ENCODE measurements at places on chromosomes 4 and X.

DNA sequence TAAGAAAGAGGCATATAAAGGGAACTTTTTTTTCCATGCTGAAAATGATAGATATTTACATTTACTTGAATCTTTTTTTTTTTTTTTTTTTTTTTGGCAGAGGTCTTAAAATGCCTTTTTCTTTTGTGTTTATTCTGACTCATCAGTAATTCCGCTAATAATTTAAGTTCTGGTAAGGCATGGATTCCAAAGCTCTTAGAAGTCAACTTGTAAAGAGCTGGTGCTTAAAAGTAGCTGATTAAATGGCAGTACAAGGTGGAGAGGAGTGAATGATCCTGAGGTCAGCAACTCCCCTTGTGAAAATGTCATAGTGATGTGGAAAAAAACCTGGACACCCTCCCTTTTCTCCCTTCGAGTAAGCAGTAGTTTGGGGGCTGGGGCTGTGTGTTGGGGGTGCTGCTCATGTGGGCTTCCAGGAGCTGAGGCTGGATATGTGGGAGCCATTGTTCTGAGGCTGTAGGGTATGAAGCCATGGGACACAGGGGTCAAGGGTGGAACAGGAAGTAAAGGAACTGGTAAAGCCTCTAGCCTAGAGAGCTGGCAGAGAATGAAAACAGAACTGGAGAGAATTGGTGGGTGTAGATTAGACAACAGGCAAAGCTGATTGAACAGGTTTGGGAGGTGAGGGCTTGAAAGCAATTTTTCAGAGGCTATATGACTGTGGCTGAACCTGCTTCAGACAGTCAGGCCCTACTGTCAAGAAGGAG lies 41.0 kb upstream of the PITX2 start:
- DNase-seq: peak; percentile 42

- peak; percentile 4 for DNase-seq
These were observed 8.2 kb downstream of the FANCB start for GRCh38 chrX:14864631-14865030.

GRCh38 chr4:144901141-144901540 lies 196.9 kb downstream of the ANAPC10 start:
- DNase-seq: no peak

- no peak for DNase-seq
These were observed 51.7 kb downstream of the ADGRG2 start for GRCh38 chrX:19070555-19070994.

- peak; percentile 34 for DNase-seq
These were observed 1.2 kb upstream of the CCNG2 start for GRCh38 chr4:77155631-77156452.

- DNase-seq: no peak
These were observed 208.5 kb upstream of the IGFBP7 start for GRCh38 chr4:57318703-57319102.

DNA sequence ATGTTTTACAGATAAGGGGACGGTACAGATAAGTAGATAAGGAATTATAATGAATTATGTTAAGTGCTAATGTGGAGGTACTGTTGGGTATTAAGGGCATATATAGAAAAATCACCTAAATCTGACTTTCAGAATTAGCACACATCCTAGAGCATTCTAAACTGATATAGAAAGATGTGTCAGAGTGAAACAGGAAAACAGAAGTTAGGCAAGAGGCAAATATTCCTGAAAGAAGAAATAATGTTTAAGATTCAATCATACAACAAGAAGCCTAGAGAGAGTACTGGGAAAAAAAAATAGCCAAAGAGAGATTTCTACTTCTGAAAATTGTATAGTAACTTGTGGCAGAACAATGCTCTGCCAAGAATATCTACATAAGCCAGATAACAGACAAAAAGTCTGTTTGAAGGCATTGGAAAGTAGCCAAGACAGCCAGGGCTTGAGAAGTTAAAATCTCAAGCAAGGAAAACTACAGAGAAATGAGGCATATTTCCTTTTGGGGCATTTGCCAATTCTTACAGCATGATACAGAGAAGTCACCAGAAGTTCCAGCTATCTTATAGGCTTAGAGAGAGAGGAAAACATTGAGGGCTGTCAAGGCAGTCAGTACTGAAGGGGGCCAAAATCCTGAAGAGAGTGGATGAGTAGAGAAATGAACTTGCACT lies 646.0 kb downstream of the RPA4 start:
- DNase-seq: peak; percentile 68

GRCh38 chr4:101501421-101501820 lies 154.1 kb upstream of the PPP3CA start:
- DNase-seq: no peak

DNA sequence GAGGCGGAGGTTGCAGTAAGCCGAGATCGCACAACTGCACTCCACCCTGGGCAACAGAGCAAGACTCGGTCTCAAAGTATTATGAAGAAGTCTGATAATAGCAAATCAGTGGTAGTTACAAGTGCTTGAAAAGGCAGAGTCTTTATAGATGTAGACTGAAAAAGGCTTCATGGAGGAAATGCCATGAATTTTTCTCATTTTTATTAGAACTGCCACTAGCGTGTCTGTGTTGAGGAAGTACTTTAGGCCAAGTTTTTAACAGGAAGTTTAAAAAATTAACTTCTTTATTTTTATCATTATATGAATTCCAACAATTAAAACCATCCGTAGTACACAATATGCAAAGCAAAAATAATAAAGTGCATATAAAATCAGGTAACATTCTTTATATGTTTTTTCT lies 32.8 kb upstream of the IL13RA1 start:
- DNase-seq: no peak

- DNase-seq: no peak
These were observed 233.4 kb downstream of the PABPC4L start for GRCh38 chr4:133968174-133968573.

DNA sequence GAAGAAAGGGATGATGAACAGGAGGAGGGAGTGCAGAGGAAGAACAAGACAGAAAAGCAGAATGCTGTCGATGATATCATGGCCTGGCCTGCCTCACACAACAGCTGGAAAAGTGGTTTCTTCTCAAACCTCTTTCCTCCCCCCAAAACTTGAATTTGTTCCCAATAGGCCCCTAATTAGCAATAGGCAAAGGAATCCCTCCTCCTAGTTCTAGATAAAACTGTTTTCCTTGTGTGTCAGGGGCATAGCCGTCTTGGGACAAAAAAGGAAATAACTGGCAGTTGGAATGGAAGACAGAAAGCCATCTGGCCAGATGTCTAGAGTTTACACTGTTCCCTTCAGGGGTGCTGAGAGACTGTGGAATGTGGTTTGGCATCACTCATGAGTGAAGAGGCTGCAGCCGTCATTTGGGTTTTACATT lies 177.8 kb upstream of the C1QTNF7 start:
- peak; percentile 20 for DNase-seq

- DNase-seq: no peak
These were observed 164.2 kb upstream of the SLIT2 start for GRCh38 chr4:20087522-20087911.

- no peak for DNase-seq
These were observed 170.4 kb upstream of the TET2 start for GRCh38 chr4:104976262-104976661.

DNA sequence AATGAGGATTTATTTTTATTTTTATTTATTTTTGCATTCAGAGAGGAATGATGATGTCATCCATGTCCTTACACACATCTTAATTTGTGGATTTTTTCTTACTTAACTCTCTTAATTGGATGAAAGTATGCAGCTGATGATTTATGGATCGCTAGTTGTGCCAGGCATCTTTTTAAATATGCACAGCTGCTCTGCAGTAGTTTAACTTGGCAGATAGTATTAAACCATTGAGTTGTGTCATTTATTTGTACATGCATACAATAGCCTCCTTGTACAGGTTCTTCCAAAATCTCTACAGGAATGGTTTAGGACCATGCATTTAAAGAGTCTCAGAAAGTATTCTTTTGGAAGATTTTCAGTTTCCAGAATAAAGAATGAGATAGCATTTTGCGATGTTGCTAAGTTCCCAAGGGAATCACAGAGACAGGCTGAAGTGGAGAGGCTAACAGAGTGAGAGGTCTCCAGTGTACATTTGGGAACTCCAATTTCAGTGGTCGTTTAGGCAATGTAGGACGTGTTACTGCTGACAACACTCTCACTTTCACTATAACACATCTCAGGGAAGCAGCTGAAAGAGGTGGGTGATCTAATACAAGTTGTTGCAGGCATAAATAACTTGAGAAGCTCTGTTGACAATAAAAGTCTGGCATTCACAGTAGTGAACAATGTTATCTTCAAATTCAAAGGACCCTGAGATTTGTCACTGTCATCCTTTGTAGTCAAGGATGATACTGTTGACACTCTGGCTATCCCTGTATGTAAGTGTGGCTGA lies 49.9 kb upstream of the SCRG1 start:
- peak; percentile 26 for DNase-seq

DNA sequence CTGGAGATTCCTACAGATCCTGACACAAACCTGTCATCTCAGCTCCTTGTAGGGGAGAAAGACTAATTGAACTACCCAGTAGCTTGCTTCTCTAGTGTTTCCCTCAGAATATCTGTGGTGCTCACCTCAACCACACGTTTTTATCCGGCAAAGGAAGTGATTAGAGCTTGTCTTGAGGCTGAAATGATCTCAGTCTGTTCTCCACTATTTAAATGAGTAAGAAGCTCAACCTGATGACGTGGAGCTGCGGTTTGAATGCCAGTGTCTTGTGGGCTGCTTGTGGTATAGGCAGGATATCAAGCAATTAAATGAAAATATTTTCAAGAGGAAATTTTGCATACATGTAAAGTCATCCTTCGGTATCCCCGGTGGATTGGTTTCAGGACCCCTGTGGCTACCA lies 270.2 kb downstream of the TLL1 start:
- DNase-seq: peak; percentile 29

DNA sequence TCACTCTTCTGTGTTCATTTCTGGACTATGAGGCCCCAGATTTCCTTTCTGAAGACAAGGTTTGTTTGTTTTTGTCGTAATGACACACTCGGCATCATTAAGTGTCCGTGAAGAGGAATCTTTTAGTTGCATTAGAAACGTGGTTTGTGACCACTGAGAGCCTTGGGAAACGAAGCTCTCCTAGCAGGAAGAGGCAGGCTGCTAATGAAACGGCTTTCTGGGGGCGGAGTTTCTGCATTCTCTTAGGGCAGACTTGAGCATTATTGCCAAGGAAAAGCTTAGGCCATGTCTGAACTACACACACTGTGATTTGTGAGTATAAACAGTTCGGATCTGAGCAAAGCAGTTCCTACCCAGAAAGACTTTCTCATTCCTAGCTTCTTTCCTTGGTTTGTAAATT lies 64.0 kb downstream of the SOX3 start:
- DNase-seq: peak; percentile 56

- DNase-seq: no peak
These were observed 7.0 kb downstream of the NAT8L start for GRCh38 chr4:2066011-2066551.

- no peak for DNase-seq
These were observed 502 bp downstream of the HNRNPDL start for GRCh38 chr4:82429728-82430192.

DNA sequence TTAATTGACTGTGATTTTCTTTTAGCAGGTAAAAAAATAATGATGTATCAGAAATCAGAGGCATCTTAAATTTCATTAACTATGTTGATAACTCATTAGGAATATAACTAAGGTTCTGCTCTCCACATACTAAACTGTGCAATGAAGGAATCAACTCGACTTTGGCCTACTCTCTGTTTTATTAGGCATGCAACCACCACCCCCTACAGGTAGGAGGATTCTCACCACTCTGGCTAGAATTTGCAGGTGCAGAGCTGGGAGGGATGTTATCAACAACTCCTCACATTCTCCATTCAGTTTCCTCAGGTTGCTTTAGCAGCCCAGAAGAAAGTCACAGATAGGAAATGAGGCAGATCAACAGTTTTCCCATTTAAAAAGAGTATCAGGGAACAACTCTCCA lies 160.1 kb downstream of the COX18 start:
- no peak for DNase-seq

- peak; percentile 70 for DNase-seq
These were observed 1.4 kb downstream of the INTU start for GRCh38 chr4:127634181-127634580.

- no peak for DNase-seq
These were observed 400.2 kb downstream of the MAGEE1 start for GRCh38 chrX:76827672-76828071.

GRCh38 chr4:62644372-62644771 lies 1444.2 kb downstream of the ADGRL3 start:
- DNase-seq: peak; percentile 41

DNA sequence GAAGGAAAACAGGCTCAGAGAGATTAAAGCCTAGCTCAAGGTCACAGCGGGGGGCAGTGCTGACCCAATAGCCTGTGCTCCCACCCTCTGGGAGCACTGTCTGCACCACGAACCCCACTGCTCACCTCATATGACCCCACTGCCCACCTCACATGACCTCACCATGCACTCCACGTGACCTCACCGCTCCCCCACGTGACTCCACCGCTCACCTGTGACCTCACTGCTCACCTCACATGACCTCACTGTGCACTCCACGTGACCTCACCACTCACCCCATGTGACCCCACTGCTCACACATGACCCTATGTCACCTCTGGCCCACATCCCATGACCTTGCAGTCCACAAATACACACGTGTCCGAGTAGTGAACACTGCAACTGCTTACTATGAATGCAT lies 55.4 kb downstream of the ACOX3 start:
- DNase-seq: no peak

GRCh38 chrX:134502686-134503085 lies 42.7 kb downstream of the HPRT1 start:
- DNase-seq: no peak

GRCh38 chr4:81826335-81826734 lies 354.6 kb upstream of the RASGEF1B start:
- DNase-seq: no peak

DNA sequence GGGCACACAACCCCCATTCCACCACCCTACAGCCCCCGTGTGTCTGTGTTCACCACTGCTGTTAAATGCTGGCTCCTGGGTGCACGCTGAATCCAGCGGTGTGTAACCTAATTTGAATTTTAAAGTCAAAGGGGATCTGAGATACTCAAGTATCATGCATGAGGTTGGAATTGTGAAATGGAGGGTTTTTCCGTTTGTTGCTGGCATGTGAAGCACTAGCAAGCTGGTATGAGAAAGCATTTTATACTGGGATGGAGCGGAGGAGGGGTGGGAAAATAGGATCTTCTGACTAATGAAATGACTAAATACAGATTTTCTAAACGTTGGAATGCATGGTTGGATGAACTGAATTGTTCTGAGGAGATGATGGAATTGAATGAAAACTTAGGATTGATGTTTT lies 36.9 kb upstream of the FAT1 start:
- peak; percentile 67 for DNase-seq

DNA sequence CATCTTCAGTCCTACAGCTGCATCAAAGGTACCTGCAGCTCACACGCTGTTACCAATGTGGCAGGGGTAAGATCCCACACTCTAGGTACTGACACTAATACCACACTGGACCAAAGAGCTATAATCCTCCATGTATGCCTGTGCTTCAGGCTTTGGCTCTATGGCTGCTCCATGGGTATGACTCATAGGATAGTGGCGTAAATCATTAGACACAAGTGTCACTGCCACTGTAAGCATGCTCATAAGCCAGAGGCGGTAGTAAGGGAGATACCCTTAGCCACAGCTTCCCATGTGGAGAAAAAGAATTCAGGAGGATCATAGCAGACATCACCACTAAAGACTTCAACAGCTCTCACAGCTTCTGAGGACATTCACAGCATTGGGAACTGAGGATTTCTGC lies 287.5 kb downstream of the ACTRT1 start:
- DNase-seq: no peak

- no peak for DNase-seq
These were observed 101.2 kb downstream of the ARSF start for GRCh38 chrX:3142259-3143042.

All from astrocyte of the hippocampus (primary cell).